Putamen (tissue), 1 donor: ENCODE measurements at places on chromosomes 7 and 10.

- DNase-seq, result no peak
Observed at GRCh38 chr7:98831641-98832221, 38.1 kb downstream of the TMEM130 start.

DNA sequence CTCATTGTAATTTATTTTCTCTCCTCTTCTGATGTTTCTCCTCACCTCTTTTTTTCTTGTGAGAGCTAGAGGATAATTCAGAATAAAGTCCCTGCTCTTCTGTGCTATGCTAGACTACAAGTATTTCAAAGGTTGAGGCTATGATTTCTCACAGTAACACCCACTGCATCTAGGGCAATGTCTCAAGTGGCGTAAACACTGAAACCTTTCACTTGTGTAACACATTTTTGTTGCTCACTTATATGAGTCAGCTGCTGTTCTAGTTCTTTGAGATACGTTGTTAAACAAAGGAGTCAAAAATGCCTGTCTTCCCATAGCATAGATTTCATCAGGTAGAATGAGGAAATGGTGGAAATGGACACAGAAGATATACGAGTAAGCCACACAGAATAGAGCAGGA, 305.1 kb upstream of the PITRM1 start:
- DNase-seq, result no peak

DNA sequence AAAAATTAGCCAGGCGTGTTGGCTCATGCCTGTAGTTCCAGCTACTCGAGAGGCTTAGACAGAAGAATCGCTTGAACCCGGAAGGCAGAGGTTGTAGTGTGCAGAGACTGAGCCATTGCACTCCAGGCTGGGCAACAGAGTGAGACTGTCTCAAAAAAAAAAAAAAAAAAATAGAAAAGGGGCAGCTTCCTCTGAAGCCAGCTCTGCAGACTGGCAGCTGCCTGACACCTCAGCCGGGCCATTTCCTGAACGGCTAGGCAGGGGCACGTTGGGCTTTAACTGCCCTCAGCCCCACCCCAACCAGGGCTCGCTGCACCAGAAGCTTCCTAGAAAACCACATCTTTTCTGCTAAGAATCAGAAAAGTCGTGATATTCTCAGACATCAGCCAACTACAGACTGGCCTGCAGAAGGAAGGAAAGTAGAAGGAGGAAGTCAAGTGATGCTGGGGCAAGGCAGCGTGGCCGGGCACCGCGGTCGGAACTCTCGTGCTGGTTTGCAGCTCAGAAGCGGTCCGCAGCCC, 38.0 kb downstream of the PRKAG2 start:
- DNase-seq, result no peak

DNA sequence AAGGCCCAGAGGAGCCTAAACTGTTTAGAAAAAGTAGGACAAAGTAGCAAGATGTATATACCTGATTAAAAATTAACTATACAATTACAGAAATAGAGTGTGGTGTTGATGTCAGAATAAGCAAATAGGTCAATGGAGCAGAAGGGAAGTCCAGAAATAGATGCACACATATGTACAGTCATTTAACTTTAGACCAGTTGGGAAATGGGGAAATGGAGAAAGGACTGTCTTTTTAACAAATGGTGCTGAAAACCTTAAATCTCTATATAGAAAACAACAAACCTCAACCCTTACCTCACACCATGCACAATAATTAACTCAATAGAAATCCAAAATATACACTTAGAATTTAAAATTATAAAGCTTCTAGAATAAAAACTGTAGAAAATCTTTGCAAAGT, 72.2 kb downstream of the CH25H start:
- no peak for DNase-seq

DNA sequence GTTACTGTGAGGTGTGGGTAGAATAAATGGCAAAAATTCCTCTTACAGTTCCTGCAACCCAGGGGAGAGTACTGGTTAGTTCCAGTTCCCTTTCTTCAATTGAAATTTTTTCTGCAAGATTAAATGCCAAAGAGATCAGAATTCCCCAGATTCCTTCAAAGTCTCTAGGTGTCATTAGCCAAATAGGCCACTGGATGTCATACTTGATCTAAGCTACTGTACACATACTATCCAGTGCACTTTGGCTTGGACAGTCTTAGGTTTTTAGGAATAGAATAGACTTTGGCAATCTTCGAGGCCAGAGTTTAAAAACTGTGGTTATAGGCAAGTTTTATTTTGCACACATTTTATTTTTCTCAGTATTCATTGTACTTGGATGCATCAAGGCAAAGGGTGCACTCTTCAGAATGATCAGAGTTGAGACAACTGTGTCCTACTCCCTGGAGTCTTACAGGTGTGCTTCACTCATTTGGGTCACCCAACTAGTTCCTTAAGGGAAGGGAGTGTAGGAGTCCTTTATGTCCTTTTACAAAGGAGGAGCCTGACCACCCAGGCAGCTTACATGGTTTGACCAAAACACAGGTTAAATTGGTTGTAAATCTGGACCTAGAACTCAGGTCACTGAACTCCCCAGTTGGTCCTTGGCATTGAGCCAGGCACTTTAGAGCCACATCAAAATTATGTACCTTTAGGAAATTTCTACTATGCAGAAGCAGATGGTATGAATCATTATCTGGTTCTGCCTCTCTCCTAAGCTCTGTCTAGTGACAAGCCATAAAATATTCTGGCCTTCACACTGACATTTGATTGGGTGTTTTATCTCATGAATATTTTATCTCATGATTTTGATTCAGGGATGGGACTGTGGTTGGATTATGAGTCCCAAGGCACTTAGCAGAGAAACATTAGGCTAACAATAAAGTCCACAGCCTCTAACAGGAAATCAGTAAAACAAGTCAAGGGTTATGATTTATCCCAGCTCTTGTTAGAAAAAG, 49.5 kb downstream of the ASAH2B start:
- DNase-seq, result no peak
